ENCODE measurements at places on chromosomes 16 and 17. TPM values are rescaled to one million over a fixed set of nuclear protein-coding genes. Genes with fewer than 3 reads are reported as not detected.

CX3CL1 gene
- 33.6 TPM for total RNA-seq

- H3K27me3 ChIP-seq: peaks cover 4% of the 10 kb centered on the region
- no peaks in the 10 kb centered on the region for H3K36me3 ChIP-seq
Measured at GRCh38 chr17:10060526-10060925, 137.9 kb downstream of the GAS7 start.

DNA sequence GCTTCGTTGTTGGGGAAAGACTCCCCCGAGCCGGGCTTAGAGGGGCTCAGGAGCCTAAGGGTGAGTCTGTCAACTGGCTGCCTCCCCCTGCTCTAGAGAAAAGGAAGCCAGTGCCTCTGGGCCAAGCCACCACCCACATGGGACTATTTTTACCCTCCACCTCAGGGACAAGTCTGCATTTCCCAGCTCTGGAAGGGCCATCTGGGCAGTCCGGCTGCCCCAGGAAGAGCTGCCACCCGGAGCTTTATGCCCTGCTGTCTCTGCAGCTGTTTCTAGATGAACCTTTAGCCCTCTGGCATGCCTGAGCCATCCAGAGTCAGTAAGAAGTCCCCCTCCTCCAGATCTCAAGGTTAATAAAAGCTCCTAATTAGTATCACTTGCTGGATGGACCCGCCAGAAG is 5.3 kb upstream of the RPRML start:
- H3K27me3 ChIP-seq: peaks cover 10% of the 10 kb centered on the region
- peaks cover 4% of the 10 kb centered on the region for H3K4me1 ChIP-seq

- H3K27me3 ChIP-seq: no peaks in the 10 kb centered on the region
- H3K4me3 ChIP-seq: no peak overlapping the region
- no peaks in the 10 kb centered on the region for H3K4me1 ChIP-seq
- no peak overlapping the region for H3K27ac ChIP-seq
Measured at GRCh38 chr16:78916928-78917545, 683.5 kb downstream of the MAF start.

GRCh38 chr17:80785477-80786178 is 206.0 kb upstream of the CHMP6 start:
- H3K27me3 ChIP-seq: no peaks in the 10 kb centered on the region
- H3K4me1 ChIP-seq: peaks cover 47% of the 10 kb centered on the region
- H3K27ac ChIP-seq: no peak overlapping the region
- no peaks in the 10 kb centered on the region for H3K36me3 ChIP-seq

GRCh38 chr16:85396879-85397871 is 215.9 kb upstream of the GSE1 start:
- H3K27me3 ChIP-seq: no peaks in the 10 kb centered on the region
- no peaks in the 10 kb centered on the region for H3K36me3 ChIP-seq
- H3K4me3 ChIP-seq: no peak overlapping the region
- peaks cover 34% of the 10 kb centered on the region for H3K4me1 ChIP-seq

C1QTNF1 gene
- 24.9 TPM for total RNA-seq

- peaks cover 53% of the 10 kb centered on the region for H3K4me1 ChIP-seq
- no peak overlapping the region for H3K4me3 ChIP-seq
- no peaks in the 10 kb centered on the region for H3K27me3 ChIP-seq
- H3K36me3 ChIP-seq: no peaks in the 10 kb centered on the region
Measured at GRCh38 chr17:28057731-28058246, 15.3 kb downstream of the NLK start.

GRCh38 chr16:55179411-55179810 is 144.6 kb upstream of the IRX6 start:
- H3K36me3 ChIP-seq: no peaks in the 10 kb centered on the region
- no peak overlapping the region for H3K27ac ChIP-seq
- no peak for DNase-seq
- no peaks in the 10 kb centered on the region for H3K4me1 ChIP-seq

- no peaks in the 10 kb centered on the region for H3K4me1 ChIP-seq
- DNase-seq: no peak
- no peak overlapping the region for H3K4me3 ChIP-seq
- H3K36me3 ChIP-seq: no peaks in the 10 kb centered on the region
Measured at GRCh38 chr16:79533292-79533691, 67.2 kb downstream of the MAF start.

MFSD6L gene
- total RNA-seq: 0.95 TPM

DNA sequence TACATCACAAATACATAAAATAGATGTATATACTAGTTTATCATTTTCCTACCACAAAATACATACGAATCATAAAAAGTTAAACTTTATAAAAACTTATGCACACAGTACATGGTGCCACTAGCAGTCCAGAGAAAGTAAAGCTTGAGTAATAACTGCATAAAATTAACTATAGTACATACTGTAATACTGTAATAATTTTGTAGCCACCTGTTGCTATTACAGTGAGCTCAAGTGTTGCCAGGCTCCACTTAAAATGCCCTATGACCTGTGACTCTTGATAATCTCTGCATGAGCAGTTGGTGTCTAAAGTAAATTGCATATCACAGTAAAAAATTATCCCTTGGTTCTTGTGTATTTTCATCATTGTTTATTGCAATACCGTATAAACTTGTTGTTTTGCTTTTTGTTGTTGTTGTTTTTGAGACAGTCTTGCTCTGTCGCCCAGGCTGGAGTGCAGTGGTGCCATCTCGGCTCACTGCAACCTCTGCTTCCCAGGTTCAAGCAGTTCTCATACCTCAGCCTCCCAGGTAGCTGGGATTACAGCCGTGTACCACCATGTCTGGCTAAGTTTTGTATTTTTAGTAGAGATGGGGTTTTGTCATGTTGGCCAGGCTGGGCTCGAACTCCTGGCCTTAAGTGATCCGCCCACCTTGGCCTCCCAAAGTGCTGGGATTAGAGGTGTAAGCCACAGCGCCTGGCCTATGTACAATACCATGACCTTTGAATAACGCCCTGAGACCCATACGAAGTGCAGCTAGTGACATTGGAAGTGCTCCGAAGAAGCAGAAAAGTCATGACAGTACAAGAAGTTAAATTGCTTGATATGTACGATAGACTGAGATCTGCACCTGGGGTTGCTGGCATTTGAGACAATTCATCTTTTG is 6.6 kb downstream of the LUC7L3 start:
- H3K4me3 ChIP-seq: no peak overlapping the region
- DNase-seq: no peak

- no peaks in the 10 kb centered on the region for H3K36me3 ChIP-seq
- H3K27ac ChIP-seq: no peak overlapping the region
- no peak for DNase-seq
- no peaks in the 10 kb centered on the region for H3K27me3 ChIP-seq
- no peak overlapping the region for H3K4me3 ChIP-seq
Measured at GRCh38 chr17:35238821-35239220, 4.1 kb upstream of the SLFN5 start.

- DNase-seq: no peak
- peaks cover 87% of the 10 kb centered on the region for H3K36me3 ChIP-seq
- no peak overlapping the region for H3K27ac ChIP-seq
- H3K27me3 ChIP-seq: no peaks in the 10 kb centered on the region
- H3K4me3 ChIP-seq: no peak overlapping the region
- H3K4me1 ChIP-seq: no peaks in the 10 kb centered on the region
Measured at GRCh38 chr16:86542756-86543750, 12.0 kb downstream of the MTHFSD start.

DNA sequence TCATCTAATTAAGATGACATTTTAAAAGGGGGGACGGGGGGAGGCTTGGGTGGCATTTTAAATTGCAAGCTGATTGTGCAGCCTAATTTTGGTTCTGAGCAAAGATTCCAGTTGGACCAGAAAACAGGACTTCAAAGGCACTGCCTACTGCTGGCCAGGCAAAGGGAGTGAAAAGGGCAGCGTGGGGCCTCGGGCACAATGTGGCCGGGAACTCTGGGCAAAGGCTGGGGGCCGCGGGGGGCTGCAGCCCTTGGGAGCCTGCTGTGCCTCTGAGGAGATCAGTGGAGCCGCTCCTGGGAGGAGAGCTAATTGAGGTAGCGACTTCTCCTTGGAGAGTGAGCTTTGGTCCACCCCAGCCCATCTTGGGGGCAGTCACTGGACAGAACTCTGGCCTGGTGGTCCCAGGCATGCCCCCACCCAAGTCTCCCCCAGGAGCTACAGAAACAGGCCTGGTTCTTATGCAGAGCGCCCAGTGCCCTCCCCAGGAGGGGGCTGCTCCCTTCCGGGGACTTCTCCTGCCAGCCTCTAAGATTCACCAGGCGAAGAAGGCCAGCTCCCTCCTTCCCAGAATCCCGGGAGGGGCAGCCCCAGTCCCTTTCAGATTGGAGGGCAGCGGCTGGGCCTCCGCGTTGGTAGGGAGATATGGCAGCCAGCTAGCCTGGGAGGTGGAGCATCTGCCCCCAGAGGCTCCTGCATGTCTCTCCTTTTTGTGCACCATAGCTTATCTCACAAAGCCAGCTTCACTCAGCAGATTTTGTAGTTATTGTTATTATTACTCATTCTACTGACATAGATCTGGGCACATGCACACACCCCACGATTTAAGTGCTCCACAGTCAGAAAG is 115.6 kb downstream of the GNAO1 start:
- no peak overlapping the region for H3K27ac ChIP-seq
- H3K27me3 ChIP-seq: no peaks in the 10 kb centered on the region
- H3K36me3 ChIP-seq: no peaks in the 10 kb centered on the region
- DNase-seq: no peak

DNA sequence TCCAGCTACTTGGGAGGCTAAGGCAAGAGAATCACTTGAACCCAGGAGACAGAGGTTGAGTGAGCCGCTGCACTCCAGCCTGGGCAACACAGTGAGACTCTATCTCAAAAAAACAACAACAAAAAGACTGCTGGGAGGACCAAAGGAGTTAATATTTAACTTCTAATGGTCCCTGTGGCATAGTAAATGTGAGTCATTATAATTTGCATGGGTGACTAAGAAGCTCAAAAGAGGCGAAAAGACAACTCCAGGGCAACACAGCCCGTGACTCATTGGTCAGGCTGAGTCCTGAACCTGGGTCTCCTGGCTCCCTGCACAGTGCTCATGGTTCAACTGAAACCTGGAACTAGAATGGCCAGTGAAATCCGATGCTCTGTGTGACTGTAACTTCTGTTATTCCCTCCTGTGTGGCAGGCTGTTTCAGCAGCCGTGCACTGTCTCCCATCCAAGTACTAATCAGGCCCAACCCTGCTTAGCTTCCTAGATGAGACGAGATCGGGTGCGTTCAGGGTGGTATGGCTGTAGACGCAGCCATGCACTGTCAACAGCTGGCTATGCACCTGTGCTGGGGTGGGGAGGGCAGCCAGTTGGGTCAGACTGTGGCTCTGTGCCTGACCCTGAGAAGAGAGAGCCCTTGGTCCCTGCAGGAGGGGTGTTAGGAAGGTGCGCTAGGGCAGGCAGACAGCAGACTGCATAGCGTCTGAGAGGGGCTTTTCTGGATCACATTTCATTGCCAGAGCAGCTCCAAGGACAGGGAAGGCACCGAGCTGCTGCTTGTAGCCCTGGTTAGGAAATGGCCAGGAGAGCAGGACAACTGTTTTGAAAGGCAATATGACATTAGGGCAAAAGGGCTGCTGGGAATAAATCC is 14.5 kb upstream of the GPRC5C start:
- H3K36me3 ChIP-seq: no peaks in the 10 kb centered on the region
- H3K4me1 ChIP-seq: no peaks in the 10 kb centered on the region
- no peaks in the 10 kb centered on the region for H3K27me3 ChIP-seq
- H3K27ac ChIP-seq: no peak overlapping the region
- no peak overlapping the region for H3K4me3 ChIP-seq

DNA sequence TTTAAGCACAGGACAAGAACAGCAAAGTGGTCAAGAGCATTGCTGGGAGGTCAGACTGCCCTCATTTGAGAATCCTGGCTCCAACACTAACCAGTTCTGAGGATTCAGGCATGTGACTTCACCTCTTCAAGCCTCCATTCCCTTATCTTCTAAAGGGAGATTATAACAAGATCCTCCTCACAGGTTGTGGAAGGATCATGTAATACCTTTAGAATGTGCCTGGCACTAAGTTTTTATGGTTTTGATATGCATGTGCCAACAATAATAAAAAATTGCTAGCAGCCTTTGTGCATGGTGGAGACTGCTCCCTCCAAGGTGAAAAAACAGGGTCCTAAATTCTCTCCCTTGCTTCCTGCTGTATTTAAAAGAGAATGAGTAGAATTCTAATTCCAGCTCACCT is 36.0 kb upstream of the ADAMTS18 start:
- H3K36me3 ChIP-seq: no peaks in the 10 kb centered on the region
- H3K27me3 ChIP-seq: no peaks in the 10 kb centered on the region
- DNase-seq: no peak
- no peak overlapping the region for H3K27ac ChIP-seq
- H3K4me1 ChIP-seq: no peaks in the 10 kb centered on the region

GRCh38 chr16:65958086-65958485 is 408.4 kb upstream of the CDH5 start:
- no peaks in the 10 kb centered on the region for H3K4me1 ChIP-seq
- H3K4me3 ChIP-seq: no peak overlapping the region
- H3K36me3 ChIP-seq: no peaks in the 10 kb centered on the region
- no peak for DNase-seq
- H3K27ac ChIP-seq: no peak overlapping the region

- DNase-seq: no peak
- no peak overlapping the region for H3K4me3 ChIP-seq
- no peaks in the 10 kb centered on the region for H3K27me3 ChIP-seq
- no peak overlapping the region for H3K27ac ChIP-seq
- no peaks in the 10 kb centered on the region for H3K36me3 ChIP-seq
- H3K4me1 ChIP-seq: no peaks in the 10 kb centered on the region
Measured at GRCh38 chr16:54957403-54958166, 26.9 kb downstream of the IRX5 start.

KRT17 gene
- 2.6 TPM for total RNA-seq

DNA sequence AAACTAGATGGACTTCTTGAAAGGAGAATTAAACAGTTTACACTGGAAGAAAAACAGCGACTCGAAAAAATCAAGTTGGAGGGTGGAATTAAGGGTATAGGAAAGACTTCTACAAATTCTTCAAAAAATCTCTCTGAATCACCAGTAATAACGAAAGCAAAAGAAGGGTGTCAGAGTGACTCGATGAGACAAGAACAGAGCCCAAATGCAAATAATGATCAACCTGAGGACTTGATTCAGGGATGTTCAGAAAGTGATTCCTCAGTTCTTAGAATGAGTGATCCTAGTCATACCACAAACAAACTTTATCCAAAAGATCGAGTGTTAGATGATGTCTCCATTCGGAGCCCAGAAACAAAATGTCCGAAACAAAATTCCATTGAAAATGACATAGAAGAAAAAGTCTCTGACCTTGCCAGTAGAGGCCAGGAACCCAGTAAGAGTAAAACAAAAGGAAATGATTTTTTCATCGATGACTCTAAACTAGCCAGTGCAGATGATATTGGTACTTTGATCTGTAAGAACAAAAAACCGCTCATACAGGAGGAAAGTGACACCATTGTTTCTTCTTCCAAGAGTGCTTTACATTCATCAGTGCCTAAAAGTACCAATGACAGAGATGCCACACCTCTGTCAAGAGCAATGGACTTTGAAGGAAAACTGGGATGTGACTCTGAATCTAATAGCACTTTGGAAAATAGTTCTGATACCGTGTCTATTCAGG is 85.0 kb downstream of the C17orf58 start:
- H3K4me3 ChIP-seq: no peak overlapping the region
- DNase-seq: no peak
- no peak overlapping the region for H3K27ac ChIP-seq
- no peaks in the 10 kb centered on the region for H3K27me3 ChIP-seq

DNA sequence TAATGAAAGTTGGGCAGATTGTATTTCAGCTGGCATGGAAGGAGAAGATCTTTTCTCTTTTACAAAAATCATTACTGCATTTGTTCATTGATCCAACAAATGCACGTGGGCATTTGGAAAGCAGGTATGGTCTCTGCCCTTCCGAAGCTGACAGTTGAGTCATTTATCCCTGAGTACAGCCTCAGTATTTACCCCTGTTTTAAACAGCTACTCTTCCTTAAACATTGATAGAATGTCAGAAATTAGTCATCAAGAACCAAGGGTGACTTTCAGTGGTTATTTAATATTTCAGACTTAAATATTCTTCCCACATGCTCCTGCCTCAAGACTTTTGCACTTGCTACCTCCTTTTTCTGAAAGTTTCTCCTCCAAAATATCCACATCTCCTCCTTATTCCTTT is 226.7 kb upstream of the HSBP1 start:
- no peaks in the 10 kb centered on the region for H3K36me3 ChIP-seq
- H3K4me3 ChIP-seq: no peak overlapping the region
- H3K27ac ChIP-seq: no peak overlapping the region

Measured in lower lobe of right lung (tissue), 2 donors.